Activated T-helper 17 cell treated with anti-CD3 and anti-CD28 coated beads, Interleukin-2, amount 50 U/mL, for 72 hours (primary cell): ENCODE measurements at places on chromosomes 5 and 9.

- no peak for ATAC-seq
Observed at GRCh38 chr5:56337715-56338319, 104.7 kb upstream of the ANKRD55 start.

- ATAC-seq: no peak
Observed at GRCh38 chr5:36389245-36389644, 87.5 kb upstream of the RANBP3L start.

DNA sequence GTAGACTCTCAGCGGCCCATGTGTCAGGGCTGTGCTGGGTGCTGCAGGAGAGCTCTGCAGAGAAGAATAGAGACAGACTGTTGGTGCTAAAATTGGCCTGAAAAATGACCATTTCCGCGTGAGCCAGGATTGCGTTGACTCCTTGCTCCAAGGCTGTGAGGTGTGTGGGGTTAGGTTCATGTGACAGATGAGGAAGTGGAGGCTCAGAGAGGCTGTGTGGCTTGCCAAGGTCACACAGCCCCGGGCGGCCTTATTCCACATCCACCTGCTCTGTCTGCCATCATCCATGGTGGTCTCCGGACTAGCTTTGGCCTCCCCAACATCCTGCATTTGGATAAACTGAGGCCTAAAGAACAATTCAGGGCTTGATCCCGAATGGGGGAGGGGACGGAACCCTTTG lies 15.2 kb downstream of the NEK6 start:
- ATAC-seq: no peak

- no peak for ATAC-seq
Observed at GRCh38 chr5:128539038-128539429, 989 bp upstream of the FBN2 start.

GRCh38 chr5:58245476-58245840 lies 214.4 kb downstream of the PLK2 start:
- ATAC-seq: no peak

- ATAC-seq: no peak
Observed at GRCh38 chr5:132802044-132802684, 10.9 kb upstream of the SOWAHA start.

- peak; percentile 40 for ATAC-seq
Observed at GRCh38 chr5:151110122-151110681, 29.4 kb upstream of the TNIP1 start.

- ATAC-seq: no peak
Observed at GRCh38 chr9:129934780-129935179, 99.5 kb downstream of the USP20 start.

- no peak for ATAC-seq
Observed at GRCh38 chr5:122705851-122706250, 69.0 kb upstream of the SNX2 start.

- ATAC-seq: no peak
Observed at GRCh38 chr9:71647094-71647591, 121.2 kb downstream of the CEMIP2 start.

- ATAC-seq: no peak
Observed at GRCh38 chr9:607417-607816, 234.1 kb upstream of the DMRT1 start.

- no peak for ATAC-seq
Observed at GRCh38 chr5:22780756-22781155, 72.4 kb downstream of the CDH12 start.

DNA sequence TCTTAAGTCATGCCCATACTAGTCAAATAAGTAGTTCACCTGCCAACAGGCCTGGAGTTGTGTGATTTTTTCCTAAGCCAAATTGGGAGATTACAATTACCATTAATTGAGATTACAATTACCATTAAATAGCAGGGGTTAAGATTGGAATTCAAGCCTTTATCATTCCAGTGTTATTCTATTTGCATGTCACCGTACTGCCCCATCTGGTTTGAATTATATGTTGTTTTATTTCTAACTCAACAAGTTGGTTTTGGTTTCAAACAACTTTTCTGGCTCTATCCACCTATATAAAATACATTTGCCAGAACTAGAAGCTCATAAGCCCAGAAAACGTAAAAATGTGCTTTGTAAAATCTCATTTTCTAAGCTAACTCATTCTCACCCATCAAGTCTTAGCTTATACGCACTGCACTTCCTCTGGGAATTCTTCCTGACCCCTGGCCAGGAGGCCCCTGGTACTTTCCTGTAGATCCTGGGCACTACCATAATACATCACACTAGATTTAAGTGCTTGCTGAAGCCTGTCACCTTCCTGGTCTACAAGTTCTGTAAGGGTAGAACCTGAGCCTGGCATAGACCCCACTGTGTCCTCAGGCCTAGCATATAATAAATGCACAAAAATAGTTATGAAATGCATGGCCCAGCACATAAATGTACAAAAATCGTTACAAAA lies 242.0 kb upstream of the TRPM3 start:
- no peak for ATAC-seq
